Natural killer cell treated with Interleukin-12 subunit alpha and Interleukin-12 subunit beta and Interleukin-15 and Interleukin-18, amount 100 ng/mL, for 72 hours (primary cell): ENCODE measurements at places on chromosomes 7 and 10. TPM values are rescaled to one million over a fixed set of nuclear protein-coding genes. Genes with fewer than 3 reads are reported as not detected.

Gene SLC13A1
- not detected for total RNA-seq

Gene SYCE1
- not detected for total RNA-seq

Gene ANKRD61
- not detected for total RNA-seq

Gene AGR3
- total RNA-seq = not detected

Gene EIF5AL1
- 0.11 TPM for total RNA-seq

Gene GPR15LG
- total RNA-seq = not detected

Gene ARMC3
- total RNA-seq = not detected

Gene CARD11
- total RNA-seq = 79.3 TPM

Gene EVX1
- total RNA-seq = not detected

Gene IDI2
- not detected for total RNA-seq

GRCh38 chr10:35854661-35855060, 212.6 kb upstream of the FZD8 start:
- no peak overlapping the region for H3K27ac ChIP-seq
- no peaks in the 10 kb centered on the region for H3K4me1 ChIP-seq
- DNase-seq = no peak
- no peaks in the 10 kb centered on the region for H3K27me3 ChIP-seq
- no peak overlapping the region for H3K4me3 ChIP-seq

DNA sequence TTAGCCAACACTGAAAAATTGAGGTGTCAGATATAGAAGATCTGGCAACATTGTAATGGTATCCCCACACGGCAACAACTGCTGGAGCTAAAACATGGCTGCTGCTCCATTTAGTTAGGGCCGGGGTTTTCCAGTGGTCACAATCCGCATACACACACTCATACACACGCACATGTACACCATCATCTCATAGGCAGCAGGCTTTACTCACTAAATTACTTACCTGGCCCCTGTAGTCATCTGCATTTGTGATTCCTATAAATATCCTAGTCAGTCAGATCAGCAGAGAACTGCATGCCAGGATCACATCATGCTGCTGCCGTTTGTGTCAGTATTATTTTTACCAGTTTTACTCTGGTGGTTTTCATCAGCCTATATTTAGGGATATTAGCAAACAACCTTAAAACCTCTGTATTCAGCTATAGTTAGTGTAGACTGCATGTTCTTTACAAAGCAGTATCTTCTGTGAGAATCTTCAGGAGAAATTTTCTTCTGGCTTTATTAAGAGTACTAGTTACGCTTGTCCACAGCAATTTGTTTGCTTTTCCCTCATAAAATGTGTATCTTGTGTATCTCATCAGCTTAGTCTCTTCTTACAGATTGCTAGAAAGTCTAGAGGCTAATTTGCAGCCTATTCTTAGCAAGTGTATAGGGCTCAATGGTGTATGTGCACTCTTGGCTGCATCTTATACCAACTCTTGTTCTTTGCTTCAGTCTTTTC, 38.3 kb upstream of the PTPN12 start:
- H3K36me3 ChIP-seq = peaks cover under 1% of the 10 kb centered on the region
- no peak for DNase-seq
- no peak overlapping the region for H3K27ac ChIP-seq
- no peaks in the 10 kb centered on the region for H3K27me3 ChIP-seq
- H3K4me1 ChIP-seq = peaks cover 10% of the 10 kb centered on the region

DNA sequence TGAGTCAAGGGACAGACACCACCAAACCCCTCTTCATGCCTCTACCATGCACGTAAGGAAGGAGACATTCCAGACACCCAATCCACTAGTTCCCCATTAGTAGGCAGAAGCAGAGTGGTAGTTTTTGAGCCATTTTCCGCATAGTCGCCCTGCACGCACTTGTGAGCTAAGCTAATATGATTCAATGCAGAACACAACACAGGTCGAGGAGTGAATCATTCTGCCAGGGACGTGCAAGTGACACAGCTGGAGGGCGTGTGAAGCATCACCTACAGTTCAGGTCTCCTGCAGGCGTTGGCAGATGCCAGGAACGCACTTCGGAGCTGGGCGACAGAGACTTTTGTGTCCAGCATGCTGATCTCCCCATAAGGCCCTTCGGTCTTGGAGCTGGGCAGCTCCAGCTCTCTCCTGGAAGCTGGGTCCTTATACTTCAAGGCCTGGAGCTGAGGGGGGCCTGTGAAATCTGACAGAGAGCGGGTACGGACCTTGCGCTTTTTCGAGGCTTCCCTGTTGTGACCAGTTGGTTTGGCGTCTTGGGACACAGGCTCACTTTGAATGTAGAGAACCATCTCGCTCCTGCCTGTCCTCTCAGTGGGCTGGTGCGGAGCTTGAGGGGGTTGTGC, 102.4 kb downstream of the SVIL start:
- no peak overlapping the region for H3K27ac ChIP-seq
- peaks cover 8% of the 10 kb centered on the region for H3K4me1 ChIP-seq
- H3K36me3 ChIP-seq = no peaks in the 10 kb centered on the region
- H3K27me3 ChIP-seq = no peaks in the 10 kb centered on the region

DNA sequence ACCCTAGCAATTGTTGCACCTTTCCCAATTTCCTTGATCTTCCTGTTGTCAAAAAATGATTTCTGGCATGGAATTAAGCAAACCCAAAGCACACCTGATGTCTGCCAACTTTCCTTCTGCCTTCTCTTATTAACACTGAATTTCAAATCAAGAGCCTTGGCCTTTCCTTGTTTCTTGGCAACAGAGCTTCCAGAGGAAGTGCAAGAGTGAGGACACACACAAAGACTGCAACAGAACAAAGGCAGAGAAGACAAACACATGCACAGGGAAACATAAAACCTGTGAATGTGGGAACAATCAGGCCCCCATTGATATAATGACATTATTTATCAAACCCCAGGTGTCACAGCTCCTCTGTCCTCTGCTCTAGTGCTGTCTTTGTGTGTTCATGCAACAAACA, 73.0 kb upstream of the IL6 start:
- no peak for DNase-seq
- H3K4me3 ChIP-seq = no peak overlapping the region
- H3K27ac ChIP-seq = no peak overlapping the region
- peaks cover 6% of the 10 kb centered on the region for H3K36me3 ChIP-seq

DNA sequence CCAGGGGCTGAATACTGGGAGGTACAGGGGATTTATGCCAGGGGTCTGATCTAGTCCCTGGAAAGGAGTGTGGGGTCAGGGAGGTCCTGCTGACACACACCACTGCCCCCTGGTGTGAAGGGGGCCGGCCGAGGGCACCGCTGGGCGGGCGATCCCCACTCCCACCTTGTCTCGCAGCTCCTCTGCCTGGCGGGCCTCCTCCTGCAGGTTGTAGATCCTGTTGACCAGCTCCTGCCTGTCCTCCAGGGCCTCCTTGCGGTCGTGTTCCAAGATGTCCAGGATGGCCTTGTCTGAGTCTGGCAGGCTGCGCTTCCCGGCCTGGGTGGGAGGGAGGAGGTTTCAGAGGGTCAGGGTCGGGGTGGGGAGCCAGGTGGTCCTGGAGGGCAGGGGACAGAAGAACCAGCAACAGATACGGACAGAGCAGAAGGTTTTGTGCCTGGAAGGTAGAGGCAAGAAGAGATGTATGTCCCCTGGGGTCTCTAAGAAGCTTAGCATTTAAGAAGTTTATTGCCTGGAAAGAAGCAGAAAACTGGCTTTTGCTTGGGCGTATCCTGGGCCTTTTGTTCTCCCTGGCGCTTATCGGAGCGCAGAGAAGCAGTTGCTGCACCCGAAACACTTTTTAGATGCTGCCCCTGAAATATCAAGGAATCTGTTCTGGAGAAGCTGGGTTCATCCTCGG, 94.5 kb upstream of the GNA12 start:
- no peak overlapping the region for H3K27ac ChIP-seq
- no peak for DNase-seq
- peaks cover 14% of the 10 kb centered on the region for H3K36me3 ChIP-seq
- peaks cover 39% of the 10 kb centered on the region for H3K4me1 ChIP-seq
- H3K4me3 ChIP-seq = no peak overlapping the region

GRCh38 chr10:86655596-86655995, 1.2 kb downstream of the OPN4 start:
- H3K4me3 ChIP-seq = no peak overlapping the region
- DNase-seq = no peak
- no peak overlapping the region for H3K27ac ChIP-seq
- H3K36me3 ChIP-seq = no peaks in the 10 kb centered on the region

DNA sequence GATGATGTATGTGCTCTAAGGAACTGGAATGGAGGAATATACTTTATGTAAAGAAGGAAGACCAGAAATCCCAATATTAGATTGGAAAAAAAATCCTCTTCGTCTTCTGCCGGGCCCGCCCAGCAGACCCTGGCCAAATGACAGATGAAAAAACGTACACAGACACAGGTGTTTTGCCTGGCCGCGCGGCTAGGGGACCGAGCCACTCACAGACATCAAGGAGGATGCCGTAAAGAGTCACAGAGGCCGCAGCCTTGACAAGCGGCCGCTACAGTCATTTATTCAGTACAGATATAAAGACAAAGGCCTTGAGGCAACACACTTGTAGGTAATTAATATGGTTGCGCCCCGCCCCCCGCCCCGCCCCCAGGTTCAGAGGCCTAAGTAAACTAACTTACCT, 594.1 kb downstream of the GRM8 start:
- DNase-seq = no peak
- H3K4me1 ChIP-seq = no peaks in the 10 kb centered on the region
- no peaks in the 10 kb centered on the region for H3K36me3 ChIP-seq
- no peak overlapping the region for H3K27ac ChIP-seq
- no peaks in the 10 kb centered on the region for H3K27me3 ChIP-seq

DNA sequence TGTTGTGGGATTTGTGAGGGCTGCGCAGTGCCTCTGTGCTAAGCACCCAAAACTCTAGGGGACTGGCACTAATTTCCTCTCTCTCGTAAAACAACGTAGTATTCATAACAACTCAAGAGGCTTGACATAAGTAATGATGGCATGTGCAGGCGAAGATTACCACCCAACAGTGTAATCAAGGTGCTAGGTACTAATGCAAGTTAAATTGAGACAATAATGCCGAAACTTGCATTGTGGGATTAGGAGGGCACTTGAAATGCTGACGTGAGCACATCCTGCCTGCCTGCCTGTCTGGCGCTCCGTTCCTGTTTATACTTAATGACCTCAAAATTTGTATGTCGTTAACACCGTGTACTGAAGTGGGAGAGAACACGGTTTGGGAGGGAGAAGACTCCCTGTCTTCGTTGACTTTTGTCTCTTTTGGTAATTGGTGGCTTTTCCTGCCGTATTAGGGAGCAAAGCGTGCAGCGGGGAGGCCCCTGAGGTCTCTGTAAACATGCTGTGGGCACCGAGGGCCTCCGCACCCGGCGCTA, 139.0 kb downstream of the MGMT start:
- DNase-seq = no peak
- H3K27me3 ChIP-seq = no peaks in the 10 kb centered on the region
- peaks cover 10% of the 10 kb centered on the region for H3K4me1 ChIP-seq

DNA sequence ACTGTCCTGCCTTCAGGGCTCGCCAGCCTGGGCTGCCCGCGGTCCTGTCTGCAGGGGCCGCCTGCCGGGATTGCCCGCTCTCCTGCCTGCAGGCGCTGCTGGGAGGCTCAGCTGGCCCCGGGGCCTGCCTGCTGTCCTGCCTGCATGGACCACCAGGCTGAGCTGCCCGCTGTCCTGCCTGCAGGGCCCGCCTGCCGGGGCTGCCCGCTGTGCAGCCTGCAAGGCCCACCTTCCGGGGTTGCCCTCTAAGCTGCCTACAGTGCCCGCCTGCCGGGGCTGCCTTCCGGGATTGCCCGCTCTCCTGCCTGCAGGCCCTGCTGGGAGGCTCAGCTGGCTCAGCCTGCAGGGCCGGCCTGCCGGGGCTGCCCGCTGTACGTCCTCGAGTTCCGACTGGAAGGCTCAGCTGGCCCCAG, 164.4 kb downstream of the GLRX3 start:
- peaks cover 8% of the 10 kb centered on the region for H3K4me1 ChIP-seq
- no peak overlapping the region for H3K27ac ChIP-seq

DNA sequence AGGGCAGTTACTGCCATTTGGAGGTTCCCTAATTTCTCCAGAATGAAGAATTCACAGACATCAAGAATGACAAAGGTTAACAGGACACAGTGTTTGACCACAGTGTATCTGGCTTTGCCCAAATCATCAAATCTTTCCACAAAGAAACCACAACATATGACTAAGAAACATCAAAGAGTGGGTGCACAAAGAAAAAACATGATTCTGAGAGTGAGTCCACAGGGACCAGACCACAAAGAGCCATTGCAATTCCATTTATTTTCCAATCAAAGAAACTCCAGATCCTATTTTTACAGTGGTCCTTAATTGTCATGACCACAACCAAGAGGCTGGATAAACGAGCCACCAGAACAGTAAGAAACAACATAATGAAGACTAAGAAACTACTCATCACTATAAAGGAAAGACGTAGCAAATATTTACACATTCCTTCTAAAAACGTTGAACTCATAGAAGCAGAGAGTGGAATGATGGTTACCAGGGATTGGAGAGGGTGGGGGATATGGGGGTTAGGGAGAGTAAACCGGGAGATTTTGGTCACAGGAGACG, 286.5 kb downstream of the DOCK4 start:
- H3K4me1 ChIP-seq = no peaks in the 10 kb centered on the region
- peaks cover 5% of the 10 kb centered on the region for H3K27me3 ChIP-seq
- no peak overlapping the region for H3K4me3 ChIP-seq
- H3K27ac ChIP-seq = no peak overlapping the region
- H3K36me3 ChIP-seq = no peaks in the 10 kb centered on the region

GRCh38 chr7:35993676-35994606, 159.1 kb upstream of the EEPD1 start:
- H3K27ac ChIP-seq = no peak overlapping the region
- peaks cover 3% of the 10 kb centered on the region for H3K4me1 ChIP-seq
- DNase-seq = no peak
- no peak overlapping the region for H3K4me3 ChIP-seq
- H3K36me3 ChIP-seq = no peaks in the 10 kb centered on the region
- no peaks in the 10 kb centered on the region for H3K27me3 ChIP-seq

GRCh38 chr7:65239324-65239706, 134.3 kb upstream of the ZNF92 start:
- H3K27me3 ChIP-seq = peaks cover 2% of the 10 kb centered on the region
- H3K27ac ChIP-seq = no peak overlapping the region
- H3K4me1 ChIP-seq = peaks cover 20% of the 10 kb centered on the region
- no peaks in the 10 kb centered on the region for H3K36me3 ChIP-seq

- H3K27me3 ChIP-seq = no peaks in the 10 kb centered on the region
- no peak for DNase-seq
- H3K4me1 ChIP-seq = no peaks in the 10 kb centered on the region
- H3K36me3 ChIP-seq = peaks cover 15% of the 10 kb centered on the region
- H3K4me3 ChIP-seq = no peak overlapping the region
Measured at GRCh38 chr10:72502581-72502980, 123.3 kb downstream of the MICU1 start.

GRCh38 chr10:106795619-106796018, 368.9 kb downstream of the SORCS1 start:
- no peaks in the 10 kb centered on the region for H3K36me3 ChIP-seq
- H3K27me3 ChIP-seq = no peaks in the 10 kb centered on the region
- peaks cover 23% of the 10 kb centered on the region for H3K4me1 ChIP-seq
- no peak overlapping the region for H3K27ac ChIP-seq
- DNase-seq = peak; percentile 64

DNA sequence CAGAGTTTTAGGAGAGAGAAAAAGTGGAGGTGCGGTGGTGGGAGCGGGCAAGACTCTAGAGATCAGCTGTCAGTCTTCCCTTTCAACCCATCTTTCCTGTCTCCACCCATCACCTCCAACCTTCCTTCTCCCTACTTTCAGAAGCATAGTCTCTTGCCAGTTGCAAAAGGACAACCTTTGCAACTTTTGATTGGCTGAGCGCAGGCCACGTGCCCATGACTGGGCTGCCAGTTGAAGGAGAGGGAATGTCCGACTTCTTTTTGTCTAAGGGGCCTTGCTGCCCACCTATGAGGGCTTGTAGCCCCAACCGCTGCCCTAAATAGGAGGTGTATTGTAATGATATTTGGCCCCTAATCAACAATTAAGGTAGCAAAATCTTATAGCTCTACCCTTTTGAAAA, 12.6 kb downstream of the CYP26A1 start:
- peaks cover 15% of the 10 kb centered on the region for H3K27me3 ChIP-seq
- H3K36me3 ChIP-seq = no peaks in the 10 kb centered on the region
